ENCODE measurements at places on chromosomes 5 and 9. TPM values are rescaled to one million over a fixed set of nuclear protein-coding genes. Genes with fewer than 3 reads are reported as not detected.

DNA sequence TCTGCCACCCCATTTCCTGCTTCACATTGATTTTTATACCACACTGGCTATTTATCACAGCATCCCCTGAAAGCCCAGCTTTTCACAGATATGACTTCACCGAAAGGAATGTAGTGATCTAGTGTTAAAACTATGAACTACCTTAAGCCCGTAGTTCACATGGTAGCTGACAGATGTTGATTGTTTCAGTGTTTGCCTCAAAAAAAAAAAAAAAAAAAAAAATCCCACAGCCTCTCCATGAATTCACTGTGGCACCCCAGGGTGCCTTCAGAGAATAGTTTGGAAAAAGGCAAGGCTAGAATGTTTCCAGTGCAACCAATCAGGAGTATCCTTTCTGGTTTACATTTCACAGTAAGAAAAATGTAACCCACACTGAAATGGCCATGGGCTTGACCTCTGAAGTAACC, 37.1 kb downstream of the GLIS3 start:
- DNase-seq = peak; percentile 26

Gene SNCB
- total RNA-seq = 3.6 TPM

Gene SH3GL2
- 8.6 TPM for total RNA-seq

DNA sequence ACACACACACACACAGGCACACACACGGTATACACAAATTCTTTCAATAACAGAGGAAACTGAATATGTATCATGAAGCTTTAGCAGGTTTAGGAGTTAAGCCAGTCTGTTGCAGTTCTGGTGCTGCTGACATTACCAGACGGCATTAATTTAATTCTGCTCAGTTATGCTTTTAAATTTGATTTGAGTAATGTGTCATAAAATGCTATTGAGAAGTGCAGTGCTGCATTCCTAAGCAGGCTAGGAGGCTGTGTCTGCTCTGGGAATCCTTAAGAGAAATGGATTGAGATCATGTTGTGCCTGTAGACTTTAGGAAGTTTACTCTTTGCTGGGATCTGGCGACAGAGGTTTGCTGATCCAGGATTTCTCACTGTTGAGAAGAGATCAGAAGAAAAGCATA, 733.8 kb downstream of the BRINP1 start:
- no peak for DNase-seq

DNA sequence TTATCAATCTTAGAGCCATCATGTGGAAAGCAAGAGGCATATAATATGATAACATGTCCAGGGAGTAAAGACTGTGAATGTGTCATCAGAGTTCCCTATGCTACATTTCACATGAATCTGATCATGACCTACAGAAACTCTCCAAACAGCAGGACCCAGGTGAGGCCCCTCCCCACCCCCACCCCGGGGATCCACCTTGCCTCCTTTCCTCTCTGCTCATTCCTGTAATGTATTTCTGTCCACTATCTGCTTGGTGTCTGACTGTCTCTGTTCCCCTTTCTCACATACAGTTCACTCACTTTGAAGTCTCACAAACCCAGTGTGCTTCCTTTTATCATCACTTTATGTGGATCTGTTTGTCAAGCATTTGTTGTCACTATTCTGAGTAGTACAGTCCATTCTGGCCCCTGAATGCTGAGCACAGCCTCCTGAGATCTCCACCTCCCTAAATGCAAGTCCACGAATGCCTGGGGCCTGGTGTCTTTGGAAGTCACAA, 76.4 kb upstream of the SMARCA2 start:
- DNase-seq = no peak

GRCh38 chr5:78509884-78510769, 138.4 kb downstream of the LHFPL2 start:
- peak; percentile 84 for DNase-seq

DNA sequence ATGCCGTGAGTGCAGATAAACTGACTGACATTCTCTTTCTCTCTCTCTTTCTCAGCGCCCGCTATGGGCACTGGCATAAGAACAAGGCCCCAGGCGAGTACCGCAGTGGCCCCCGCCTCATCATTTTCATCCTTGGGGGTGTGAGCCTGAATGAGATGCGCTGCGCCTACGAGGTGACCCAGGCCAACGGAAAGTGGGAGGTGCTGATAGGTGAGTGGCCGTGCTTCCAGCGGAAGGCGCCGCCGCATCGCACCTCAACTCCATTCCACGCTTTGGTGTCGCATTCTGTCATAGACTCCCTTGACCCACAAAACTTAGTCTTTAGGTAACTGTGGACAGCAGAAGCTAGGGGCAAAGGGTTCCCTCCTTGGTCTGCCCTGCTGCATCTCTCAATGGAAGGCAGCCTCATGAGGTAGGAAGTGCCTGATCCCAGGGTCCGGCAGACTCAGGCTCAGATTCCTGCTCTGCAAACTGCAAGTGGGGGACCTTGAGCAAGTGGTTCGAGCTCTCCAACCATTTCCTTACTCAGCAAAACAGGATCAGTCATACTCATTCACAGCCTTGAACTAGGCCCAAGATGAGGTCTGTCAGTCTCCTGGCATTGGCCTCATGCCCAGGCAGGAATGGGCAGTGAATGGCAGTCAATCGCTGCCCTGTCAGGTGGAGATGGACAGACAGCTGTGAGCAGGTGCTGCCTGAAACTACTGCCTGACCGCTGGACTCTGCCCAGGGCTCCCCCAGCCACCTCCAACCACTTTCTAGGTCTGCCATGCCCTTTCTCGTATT, 24.2 kb upstream of the CFAP157 start:
- no peak for DNase-seq

DNA sequence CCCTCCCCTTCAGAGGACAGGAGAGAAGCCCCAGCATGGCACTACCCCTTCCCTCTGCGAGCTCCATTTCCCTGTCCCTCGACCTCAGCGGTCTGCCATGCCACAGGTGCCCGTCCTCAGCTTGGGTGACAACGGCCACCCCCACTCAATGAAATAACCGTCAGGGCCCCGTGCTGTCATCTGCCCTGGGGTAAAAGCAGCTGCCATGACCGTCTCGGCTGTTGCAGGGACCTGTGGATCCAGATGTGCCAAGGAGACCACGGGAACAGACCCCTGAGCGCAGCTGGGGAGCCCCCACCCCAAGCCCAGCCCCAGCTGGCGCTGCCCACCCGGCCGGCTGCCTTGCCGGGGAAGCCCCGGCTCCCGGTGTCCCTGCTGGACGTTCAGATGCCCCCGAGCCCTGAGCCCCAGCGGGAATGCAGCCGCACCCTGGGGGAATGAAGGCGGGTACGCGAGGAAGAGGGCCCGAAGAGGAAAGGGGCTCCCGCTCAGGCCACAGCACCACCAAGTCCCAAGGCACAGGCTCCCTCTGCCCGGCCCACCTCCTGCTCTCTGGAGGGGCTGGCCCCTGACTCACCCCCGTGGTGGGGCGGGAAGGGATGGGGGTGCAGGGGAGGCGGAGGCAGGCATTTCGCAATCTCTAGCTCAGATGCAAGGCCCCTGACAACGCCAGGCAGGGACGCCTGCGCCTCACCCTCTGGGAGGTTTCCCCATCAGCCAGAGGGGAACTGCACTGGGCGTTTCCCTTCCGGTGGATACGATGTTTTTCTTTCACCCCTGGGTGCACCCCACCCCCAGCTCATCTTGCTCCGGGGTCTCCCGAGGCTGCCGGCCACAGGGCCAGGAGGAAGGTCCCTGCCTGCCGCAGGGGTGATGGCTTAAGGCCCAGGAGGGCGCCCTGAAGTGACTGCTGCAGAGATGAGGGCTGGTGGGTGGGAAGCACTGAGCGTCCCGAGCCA, 49.2 kb downstream of the NACC2 start:
- DNase-seq = no peak

Gene BTNL3
- total RNA-seq = not detected

GRCh38 chr5:80255811-80256712, at the start of gene SERINC5:
TSS of gene SERINC5 (minus strand) at chr5:80256048. CDS start at chr5:80255922, 126 bp downstream.
- DNase-seq = peak; percentile 83

DNA sequence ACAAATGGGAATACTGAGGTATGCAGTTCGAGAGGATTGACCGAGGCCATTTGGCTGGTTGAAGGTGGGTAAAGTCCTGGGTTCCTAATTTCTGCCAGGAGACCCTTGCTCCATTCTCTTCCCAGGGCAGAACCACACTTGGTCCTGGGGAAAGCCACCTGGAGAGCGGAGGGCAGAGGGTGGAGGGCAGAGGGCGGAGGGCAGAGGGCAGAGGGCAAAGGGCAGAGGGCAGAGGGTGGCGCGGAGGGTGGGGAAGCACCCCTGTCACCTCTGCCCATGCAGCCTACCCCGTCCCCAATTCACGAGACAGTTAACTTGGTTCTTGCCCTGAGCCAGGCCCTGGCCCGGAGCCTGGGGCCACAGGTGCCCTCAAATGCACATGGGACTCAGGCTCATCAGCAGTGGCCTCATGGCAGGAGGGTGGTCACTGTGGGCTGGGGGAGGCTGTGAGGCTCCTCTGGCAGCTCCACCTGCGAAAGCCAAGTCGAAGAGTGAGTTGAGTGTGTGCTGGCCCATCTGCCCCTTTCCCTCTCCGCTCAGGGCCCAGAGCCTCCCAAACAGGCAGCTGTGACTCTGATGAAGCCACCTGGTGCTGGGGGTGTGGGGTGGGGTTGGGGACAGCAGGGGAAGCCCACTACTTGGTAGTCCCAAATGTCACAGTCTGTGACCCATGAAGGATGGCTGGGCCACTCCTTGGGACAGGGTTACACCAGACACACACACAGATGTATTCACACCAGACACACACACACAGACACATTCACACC, 28.0 kb upstream of the FCN1 start:
- DNase-seq = no peak

DNA sequence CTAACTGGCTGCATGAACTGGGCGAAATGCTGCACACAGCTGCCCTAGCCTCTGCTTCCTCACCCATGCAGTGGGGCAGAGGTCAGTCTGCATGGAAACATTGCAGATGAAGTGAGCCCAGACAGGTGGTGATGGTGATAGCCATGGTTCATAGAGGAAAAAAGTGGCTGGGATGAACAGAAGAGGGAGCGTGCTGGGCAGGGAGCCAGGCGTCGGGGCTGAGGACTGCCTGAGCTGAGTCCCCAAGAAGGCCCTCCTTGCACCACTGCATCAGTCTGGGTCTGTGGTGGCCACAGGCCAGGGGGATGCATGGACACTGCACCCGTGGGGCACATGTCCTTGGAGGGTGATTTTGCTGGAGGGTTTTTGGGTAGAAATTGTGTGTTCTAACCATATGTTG, 80.5 kb downstream of the AMBP start:
- DNase-seq = no peak

Gene ZFP37
- total RNA-seq = 5.0 TPM

Gene IL3
- total RNA-seq = not detected
